ENCODE measurements at places on chromosomes 11 and 22.
A peak's percentile ranks its signal among the peaks of the same experiment; 100 is the strongest.

DNA sequence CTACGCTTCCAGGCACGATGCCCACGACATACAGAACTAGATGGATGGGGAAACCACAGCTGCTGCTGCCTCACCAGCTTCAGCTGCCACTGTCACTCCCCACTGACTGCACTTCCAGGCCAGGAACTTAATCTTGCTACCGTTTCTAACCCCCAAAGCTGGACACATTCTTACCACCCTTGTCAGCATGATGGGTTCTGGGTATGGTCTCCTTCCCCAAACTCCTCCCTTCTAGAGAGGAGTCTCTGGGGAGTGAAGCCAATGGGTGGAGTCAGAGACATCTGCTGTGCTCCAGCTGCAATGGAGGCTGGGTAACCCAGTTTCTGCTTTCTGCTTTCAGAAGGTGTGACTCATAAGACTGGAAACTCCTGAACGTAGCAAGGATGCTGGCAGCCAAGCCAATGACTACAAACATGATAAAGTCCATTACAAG lies 87.0 kb upstream of the THY1 start:
- no peak for DNase-seq

DNA sequence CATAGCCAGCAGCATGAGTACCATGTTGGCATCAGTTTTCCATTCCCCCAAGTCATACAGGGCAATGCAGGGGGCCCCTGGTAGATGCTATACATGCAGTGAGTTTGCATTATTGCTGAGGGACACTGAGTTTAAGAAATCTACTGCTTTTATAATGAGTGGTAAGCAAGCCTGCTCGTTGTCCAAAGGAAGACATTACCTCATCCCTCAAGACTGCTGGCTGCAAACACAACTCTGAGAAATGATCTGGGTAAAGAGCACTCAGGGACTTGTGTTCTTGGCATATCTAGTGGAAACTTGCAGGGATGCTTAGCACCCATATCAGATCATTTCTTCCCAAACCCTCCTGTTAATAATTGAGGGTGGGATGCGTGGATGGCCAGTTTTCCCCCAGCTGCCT lies 77.9 kb downstream of the CWC15 start:
- DNase-seq: no peak

GRCh38 chr11:115869780-115870431 lies 365.7 kb upstream of the CADM1 start:
- no peak for DNase-seq

DNA sequence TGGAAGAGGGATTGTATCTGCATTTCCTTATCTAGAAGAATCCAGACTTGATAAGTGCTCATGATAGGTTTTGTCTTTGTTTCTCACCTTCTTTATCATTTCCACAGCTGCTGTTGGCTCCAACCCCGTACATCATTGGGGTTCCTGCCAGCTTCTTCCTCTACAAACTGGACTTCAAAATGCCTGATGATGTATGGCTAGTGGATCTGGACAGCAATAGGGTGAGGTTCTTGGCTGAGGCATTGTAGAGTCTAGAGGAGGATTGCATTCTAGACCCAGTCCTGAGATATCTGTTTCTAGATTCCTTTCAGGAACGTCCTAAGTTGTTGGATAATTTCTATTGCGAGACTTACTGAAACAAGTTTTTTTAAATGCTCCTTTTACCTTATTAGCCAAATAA lies 8.1 kb downstream of the MADD start:
- no peak for DNase-seq

- DNase-seq: peak; percentile 90
Measured at GRCh38 chr11:35138943-35139721, at the start of gene CD44. CD44 (plus strand) TSS chr11:35139171; CDS start chr11:35139304, 133 bp downstream.

DNA sequence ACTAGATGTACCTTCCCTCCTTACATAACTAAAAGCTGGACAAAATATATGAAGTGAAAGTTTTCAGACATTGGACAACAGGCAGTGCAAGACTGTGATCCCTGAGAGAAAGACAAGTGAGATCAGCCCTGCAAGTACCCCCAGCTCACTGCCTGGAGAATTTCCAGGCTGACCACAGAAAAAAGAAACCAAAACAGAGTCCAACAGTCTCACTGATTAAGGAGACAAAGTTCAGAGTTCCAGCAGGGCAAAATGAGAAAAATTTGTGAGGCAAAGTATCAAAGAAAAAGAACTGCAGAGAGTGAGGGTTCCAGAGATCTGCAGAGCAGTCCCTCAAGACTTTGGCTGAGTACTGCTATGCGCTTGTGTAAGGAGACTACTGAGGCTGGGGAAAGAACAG lies 47.3 kb upstream of the TMEM45B start:
- no peak for DNase-seq

DNA sequence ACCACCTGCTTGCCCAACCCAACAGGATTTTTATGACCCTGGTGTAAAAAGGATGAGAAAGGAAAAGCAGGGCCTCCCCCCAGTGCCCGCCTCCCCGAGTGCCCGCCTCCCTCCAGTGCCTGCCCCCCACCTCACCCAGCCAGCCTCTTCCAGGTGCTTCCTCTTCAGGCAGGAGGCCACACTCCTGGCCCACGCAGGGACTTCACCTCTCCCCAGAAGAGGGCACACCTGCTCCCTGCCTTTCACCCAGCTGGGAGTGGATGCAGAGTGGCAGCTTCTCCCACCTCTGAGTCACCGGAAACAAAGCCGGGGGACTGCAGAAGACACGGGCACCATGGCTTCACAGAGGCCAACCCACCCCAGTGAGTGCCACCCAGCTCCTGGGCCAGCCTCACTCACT lies 16.1 kb downstream of the CPT1A start:
- no peak for DNase-seq

GRCh38 chr11:83046621-83047172 lies 25.0 kb downstream of the RAB30 start:
- DNase-seq: no peak

DNA sequence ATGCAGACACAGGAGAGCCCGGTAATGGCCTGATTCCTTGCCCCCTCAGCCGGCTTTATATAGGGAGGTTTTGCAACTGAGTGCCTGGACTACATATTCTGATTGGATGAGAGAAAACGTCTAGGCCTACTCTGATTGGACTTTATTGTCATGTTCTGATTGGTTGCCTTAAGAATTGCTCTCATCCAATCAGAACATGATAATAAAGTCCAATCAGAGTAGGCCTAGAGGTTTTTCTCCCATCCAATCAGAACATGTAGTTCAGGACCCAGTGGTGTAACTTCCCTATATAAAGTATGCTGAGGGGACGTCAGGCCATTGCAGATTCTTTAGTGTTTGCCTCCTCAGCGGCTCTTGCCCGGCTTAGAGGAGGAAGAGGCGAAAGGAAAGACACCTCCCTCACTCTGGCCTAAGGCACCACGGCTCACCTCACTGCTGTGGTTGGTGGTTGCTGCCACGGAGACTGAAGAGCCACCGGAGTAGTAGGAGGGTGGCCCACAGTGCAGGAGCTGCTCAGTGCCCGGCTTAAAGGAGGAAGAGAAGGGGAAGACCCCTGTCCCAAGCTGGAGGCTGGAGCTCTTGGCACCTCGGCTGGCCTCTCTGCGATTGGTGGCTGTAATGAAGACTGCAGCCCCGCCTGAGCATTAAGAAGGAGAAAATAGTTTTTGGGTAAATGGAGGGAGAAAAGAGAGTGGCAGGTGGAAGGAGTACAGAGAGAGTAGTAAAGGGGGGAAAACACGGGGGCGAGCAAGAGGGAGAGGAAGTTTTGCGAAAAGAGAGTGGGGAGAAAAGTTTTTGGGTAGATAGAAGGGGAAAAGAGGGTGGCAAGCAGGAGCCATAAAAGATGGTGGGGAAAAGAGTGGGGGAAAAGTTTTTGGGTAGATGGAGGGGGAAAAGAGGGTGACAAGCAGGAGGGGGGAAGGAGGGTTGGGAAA lies 116.7 kb upstream of the SERPIND1 start:
- peak; percentile 49 for DNase-seq

DNA sequence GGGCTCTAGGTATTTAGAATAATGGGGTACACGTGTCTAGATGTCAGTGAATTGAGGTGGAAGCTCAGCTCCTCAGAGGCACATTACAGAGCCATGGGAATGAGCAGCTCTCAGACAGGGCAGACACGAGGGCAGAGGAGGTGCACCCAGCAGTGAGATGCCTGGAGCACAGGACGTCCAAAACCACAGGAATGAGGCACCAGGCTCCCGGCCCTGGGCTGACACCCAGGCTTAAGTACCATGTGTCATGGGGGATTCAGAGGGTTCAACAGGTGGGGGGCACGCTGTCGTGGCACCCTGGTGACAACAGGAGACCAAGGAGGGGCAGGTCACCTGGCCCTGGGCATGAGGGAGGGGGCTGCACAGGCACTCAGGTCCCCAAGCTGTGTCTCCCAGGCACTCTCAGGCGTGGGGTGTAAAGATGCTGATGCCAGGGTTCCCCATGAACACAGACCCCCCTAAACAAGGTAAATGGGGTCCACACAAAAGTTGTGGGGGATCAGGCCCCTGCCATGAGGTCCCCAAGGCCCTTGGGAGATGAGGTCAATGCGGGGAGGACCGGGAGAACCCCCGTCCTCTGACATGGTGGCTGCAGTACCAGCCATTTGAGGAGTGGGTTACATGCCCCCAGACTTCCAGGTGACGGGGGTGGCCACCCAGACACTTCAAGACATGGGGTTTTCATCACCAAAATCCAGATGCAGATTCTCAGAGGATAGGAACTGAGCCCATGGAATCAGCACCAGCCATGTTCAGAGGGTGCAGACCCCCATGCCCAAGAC lies 5.6 kb upstream of the SYT8 start:
- DNase-seq: no peak

Measured in mesenteric fat pad (tissue), 1 donor.